ENCODE measurements at places on chromosomes 12 and 14.

DNA sequence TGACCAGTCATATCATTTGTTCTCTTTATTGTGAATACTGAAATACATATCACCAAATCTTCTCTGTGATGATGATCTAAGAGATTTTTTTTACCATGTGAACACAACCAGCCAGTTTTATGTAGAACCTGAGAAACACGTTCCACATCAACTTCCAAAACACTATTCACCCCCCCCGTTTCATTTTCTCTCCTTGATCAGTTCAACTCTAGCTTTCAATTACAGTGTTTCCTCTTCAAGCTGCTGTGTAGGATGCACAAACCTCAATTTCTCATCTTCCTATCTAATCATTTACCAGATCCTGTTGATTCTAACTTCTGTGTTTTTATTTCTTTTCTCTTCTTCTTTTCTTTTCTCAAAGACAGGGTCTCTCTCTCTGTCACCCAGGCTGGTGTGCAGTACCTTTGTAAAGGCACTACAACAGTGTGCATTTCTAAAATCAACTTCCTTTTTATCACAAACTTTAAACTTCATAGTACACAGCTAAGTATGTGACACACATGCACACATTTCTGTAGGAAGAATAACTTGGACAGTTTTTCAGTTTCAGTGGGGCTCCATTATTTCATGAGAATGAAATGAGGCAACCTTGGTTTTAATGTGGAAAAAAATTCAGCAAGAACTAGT, 149.9 kb upstream of the FBXO33 start:
- DNase-seq, result no peak

GRCh38 chr14:91280129-91280528, 35.6 kb upstream of the GPR68 start:
- no peak for DNase-seq

- no peak for DNase-seq
These were observed 169.5 kb upstream of the NTF3 start for GRCh38 chr12:5262450-5262849.

GRCh38 chr14:68474741-68475140, 318.1 kb downstream of the ZFP36L1 start:
- no peak for DNase-seq

GRCh38 chr14:72553161-72553560, 340.7 kb downstream of the DPF3 start:
- no peak for DNase-seq

DNA sequence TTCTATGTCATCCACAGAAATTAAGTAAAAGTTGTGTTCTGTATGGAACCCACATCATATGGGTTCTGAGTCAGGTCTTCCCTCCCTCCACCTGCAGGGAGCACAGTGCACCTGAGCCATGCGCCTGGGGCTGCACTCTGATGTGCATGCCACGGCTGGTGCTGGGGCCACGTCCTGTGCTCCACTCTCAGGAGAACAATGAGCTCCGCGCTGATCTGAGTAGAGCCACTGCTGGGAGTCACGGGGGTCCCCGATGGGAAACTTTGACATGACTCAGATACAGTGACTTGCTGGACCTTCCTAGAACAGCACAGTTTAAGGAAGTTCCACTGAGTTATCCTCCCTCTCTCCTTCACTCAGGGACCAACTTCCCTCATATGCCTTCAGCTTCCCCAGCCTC, 683.4 kb downstream of the TMEM121 start:
- DNase-seq, result no peak

DNA sequence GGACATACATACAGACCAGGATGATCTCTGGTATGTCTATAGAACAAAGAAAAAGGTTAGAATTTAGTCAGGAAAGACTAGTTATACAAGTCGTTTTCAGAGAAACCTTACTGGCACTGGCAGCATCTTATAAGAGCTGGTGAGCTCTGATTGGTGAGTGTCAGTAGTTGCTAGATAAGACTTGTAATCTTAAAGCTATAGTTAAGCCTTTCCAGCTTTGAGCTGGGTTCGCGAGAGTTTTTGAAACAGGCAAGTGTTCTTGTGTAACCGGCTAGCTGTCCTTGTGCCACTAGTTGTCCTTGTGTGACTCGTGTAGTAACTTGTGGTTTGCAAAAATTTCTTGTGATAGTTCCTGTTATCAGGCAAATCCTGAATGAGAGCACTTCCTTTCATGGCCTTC, 740.9 kb downstream of the GALC start:
- no peak for DNase-seq

DNA sequence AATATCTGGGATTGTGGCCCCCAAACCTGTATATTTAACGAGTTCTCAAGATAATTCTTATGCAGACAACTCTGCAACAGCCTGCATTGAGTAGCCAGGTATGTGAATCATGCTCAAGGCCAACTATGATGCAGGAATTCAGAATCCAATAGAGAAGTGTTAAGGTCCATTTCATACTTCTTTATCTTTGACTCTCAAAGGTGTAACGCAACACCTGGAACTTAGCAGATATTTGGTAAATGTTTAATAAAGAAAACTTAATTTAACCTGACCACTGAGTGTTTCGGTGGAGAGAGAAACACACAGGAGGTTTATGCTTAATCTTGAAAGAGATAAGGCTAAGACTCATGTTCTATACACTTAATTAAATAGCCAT, 156.5 kb upstream of the PLEKHG7 start:
- no peak for DNase-seq

DNA sequence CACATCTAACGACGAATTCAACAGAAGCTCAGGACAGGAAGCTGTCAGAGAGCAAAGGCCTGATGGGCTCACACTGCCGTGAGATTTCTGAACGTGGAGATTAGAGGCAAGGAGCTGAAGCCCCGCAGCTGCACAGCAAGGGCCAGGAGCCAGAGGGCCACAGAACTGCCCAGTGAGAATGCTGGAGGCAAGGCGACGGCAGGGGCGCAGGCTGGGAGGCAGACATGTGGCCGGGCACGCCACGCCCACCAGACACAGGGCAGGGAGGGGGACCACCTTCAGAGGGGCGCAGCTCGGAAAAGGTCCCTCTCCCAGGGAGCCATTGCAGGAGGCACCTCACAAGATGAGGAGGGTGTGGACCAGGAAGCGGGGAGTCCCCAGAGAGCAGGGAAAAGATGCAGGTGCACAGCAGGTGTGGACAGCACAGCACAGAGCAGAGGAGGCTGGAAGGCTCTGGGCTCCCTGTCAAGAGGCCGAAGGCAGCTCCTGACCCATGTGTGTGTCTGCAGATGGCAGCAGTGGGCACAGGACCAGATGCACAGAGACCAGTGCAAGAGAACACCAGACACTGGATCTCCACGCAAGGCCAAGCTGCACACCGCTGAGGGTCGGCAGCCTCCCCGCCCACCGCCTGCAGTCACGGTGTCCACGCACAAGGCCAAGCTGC, 23.0 kb downstream of the BTBD6 start:
- DNase-seq, result no peak

DNA sequence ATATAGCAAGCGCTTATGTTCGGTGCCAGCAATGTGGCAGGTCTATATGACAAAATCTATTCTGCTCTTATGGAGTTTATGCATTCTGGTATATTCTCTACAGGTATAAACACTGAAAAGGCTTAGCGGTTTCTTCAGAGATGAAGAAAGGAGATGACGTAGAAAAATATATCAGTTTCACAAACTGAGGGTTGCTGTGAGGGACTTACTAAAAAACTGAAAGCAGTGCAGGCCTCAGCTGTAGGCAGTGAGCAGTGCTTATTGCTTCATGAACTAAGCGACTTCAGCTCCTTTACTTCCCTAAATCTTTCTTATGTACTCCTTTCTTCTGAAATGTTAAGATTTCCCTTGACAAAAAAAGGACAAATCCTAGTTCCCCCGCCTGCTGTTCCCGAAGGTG, 4.5 kb downstream of the DDX47 start:
- no peak for DNase-seq

- DNase-seq, result no peak
These were observed 834.1 kb downstream of the TRHDE start for GRCh38 chr12:73106296-73106695.

DNA sequence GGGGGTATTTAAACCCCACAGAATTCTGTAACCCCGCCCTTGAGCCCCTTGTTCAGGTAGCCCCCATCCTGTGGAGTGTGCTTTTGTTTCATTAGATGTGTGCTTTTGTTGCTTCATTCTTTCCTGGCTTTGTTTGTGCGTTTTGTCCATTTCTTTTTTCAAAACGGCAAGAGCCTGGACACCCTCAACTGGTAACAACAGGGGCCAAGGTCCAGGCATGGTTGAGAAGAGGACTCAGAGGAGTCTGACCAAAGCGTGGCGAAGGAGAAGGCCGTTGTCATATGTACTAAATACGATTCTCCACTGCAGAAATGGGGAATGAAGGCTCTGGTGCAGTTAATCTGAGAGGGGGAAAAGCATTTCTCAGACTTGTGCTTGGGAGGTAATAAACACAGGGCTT, 46.0 kb upstream of the GNPNAT1 start:
- DNase-seq, result no peak

DNA sequence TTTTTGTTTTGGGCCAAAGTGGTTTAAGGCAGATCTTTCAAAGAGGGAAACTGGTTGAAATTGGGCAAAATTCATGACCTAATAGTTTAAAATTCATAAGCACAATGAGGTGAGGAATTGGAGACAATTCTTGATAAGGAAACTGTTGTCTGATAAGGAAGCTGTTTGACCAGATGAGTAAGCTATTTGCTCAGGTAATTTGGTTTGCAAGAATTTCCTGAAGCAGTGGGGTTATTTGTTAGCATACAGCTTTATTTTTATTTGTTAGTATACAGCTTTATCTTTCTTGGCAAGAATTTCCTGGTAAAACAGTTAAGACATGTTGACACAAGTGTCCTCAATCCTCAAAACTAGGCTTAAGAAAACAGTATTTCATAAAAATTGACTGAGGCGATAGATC, 559.0 kb downstream of the GALC start:
- DNase-seq, result no peak

- no peak for DNase-seq
These were observed 113.0 kb downstream of the PLEKHA5 start for GRCh38 chr12:19242581-19242980.

- DNase-seq, result no peak
These were observed 138.7 kb downstream of the PHLDA1 start for GRCh38 chr12:75892731-75893408.

DNA sequence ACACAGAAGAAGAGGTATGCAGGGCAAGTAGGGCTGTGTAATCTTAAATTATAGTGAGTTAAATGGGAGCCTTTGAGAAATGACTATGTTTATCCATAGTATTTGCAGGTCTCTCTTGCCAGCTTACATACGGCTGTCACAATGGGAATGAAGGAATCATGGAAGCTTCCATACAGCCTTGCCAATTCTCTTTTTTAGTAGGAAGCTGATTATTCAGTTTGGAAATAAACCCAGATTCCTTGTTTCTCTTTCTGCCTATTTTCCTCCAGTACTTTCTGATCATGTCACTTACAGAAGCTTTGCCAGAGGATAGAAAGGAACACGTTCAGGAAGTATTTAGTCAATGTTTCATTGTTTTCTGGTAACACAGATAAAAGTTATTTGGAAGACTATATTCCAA, 217.4 kb upstream of the DIO2 start:
- no peak for DNase-seq

GRCh38 chr14:105426416-105427130, 6.9 kb downstream of the MTA1 start:
- DNase-seq, result no peak
